ENCODE measurements at places on chromosomes 7 and 10. TPM values are rescaled to one million over a fixed set of nuclear protein-coding genes. Genes with fewer than 3 reads are reported as not detected.

- DNase-seq: no peak
These were observed 33.2 kb upstream of the SMNDC1 start for GRCh38 chr10:110337906-110338305.

DNA sequence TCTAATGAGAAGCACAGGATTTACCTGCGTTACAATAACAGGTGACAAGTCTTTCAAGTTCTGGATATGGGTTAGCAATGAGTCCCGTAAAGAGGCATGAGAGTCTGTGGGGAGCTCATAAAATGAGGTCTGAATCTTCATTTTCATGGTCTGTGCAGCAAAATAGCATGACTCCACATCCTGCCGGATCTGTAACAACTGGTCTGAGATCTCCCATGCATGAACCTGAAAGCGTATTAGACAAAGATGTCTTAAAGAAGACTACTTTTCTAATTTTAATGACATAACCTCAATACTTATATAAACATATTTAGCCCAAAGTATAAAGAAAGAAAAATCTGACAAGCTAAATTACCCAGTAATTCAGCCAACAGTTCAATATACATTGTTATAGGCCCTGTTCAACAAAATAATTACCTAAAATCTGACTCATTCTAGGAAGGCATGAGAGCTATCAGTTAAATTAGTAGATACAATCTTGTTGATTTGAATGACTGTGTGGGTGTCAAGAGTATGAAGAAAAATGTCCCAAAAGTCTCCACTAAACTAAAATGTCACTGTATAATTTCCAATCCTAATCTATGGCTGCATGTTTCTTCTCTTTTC is 36.9 kb downstream of the TNPO3 start:
- no peak for DNase-seq

CRHR2 gene
- total RNA-seq: not detected

GJD4 gene
- not detected for total RNA-seq

GRCh38 chr10:126350216-126350992 is 37.9 kb downstream of the ADAM12 start:
- peak; percentile 83 for DNase-seq

All from foreskin keratinocyte (primary cell).